ENCODE measurements at places on chromosomes 5 and 9.
A peak's percentile ranks its signal among the peaks of the same experiment; 100 is the strongest.

GRCh38 chr5:149853331-149853648 lies 91.3 kb downstream of the PDE6A start:
- no peak for DNase-seq

GRCh38 chr9:94875300-94876020 lies 149.0 kb downstream of the AOPEP start:
- DNase-seq: no peak

GRCh38 chr9:98172604-98173003 lies 19.8 kb downstream of the CORO2A start:
- DNase-seq: no peak

- DNase-seq: no peak
Observed at GRCh38 chr5:176521286-176521685, 15.9 kb downstream of the RNF44 start.

DNA sequence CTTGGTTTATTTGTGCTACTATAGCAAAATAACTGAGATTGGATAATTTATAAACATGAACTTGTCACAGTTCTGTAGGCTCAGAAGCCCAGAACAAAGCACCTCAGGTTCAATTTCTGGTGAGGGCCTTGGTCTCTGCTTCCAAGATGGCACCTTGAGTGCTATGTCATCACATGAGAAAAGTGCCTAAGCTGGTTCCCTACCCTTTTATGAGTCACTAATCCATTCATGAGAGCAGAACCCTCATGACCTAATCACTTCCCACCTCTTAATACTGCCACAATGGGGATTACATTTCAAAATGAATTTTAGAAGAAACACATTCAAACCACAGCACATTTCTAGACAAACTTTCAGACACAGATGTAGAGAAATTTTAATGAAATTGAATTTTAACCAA lies 98.2 kb upstream of the PRSS3 start:
- no peak for DNase-seq

DNA sequence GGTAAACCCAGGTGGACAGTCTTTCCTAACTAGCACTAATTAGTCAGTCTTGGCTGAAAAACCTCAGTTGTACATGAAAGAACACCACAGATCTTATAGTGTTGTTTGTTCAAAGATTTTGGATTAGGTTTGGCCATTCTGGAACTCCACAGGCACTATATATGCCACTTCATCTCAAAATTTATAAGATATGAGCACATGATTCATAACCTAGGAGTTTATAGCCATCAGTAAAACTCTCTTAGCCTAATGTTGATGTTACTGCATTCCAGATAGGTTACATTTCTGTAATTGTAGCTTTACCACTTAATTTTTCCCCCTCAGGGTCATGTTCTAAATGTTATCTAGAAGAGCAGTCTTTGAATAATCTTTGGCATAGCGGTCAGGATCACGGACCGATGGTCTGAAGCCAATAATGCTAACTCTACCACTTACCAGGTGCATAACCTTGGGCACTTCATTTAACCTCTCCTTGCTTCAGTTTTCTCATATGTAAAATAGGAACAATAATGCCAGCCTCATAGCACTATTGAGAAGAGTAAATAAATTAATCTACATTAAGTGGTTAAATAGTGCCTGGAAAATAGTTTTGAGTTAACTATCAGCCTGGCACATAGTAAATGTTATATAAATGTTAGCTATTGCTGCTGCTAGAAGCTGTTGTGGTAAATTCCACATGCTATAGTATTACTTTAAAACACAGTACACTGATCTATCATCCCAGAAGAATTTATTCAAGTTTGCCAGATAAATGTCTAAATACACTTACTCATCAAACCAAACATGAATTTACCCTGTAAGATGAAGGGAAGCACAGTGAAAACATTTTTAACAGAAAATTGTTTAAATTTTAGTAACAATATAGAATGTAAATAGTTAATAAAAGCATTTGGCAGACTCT lies 743.9 kb downstream of the NR2F1-AS1 start:
- DNase-seq: no peak

DNA sequence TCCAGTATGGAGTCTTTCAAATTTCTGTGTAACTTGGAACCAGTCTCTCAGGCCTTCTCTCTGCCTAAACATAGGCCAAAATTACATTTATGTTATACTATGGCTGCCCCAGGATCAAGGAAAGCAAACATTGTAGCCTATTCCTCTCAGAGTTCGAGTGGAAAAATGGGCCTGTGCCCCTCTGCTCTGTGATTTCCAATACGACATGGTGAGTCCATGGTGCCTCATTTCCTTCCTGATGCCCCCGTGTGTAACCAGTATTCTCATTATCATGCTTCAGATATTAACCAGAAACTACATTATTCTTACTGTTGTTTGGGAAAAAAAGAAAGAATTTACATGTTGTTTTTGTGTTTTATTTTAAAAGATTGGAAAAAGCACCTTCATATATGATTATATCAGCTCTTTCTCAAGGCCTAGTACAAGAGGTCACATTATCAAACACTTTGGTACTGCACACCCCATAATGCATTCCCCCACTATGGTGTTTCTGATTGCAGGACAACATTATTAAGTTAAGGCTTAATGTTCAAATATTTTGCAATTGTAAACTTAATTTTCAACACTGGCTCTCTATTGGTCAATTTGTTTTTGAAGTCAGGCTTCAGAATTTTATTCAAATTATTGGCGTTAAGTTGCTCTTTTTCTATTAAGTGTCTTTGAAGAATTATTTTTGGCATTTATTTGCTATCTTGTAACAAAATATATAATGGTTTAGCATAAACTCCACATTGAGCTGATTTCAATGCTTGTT lies 151.8 kb upstream of the SLC27A6 start:
- DNase-seq: no peak

GRCh38 chr5:83711982-83712601 lies 8.6 kb downstream of the HAPLN1 start:
- DNase-seq: peak; percentile 37

DNA sequence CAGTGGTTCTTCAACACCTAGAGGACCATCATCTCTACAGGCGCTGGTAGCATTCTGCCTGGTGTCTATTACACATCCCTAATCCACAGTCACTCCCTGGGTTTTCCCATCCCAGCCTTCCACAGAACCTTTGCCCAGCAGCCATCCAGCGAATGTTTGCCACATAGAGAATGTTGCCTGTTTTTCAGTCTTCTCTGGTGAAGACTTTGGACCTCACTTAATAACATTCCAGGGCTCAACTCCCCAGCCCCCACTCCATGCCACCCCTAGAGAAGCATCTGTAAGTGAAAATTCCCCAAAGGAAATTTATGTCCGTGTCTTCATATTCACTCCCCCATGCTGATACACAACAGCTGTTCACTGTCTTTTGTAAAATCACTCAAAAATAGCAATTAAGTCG lies 249.6 kb downstream of the AOPEP start:
- DNase-seq: no peak

DNA sequence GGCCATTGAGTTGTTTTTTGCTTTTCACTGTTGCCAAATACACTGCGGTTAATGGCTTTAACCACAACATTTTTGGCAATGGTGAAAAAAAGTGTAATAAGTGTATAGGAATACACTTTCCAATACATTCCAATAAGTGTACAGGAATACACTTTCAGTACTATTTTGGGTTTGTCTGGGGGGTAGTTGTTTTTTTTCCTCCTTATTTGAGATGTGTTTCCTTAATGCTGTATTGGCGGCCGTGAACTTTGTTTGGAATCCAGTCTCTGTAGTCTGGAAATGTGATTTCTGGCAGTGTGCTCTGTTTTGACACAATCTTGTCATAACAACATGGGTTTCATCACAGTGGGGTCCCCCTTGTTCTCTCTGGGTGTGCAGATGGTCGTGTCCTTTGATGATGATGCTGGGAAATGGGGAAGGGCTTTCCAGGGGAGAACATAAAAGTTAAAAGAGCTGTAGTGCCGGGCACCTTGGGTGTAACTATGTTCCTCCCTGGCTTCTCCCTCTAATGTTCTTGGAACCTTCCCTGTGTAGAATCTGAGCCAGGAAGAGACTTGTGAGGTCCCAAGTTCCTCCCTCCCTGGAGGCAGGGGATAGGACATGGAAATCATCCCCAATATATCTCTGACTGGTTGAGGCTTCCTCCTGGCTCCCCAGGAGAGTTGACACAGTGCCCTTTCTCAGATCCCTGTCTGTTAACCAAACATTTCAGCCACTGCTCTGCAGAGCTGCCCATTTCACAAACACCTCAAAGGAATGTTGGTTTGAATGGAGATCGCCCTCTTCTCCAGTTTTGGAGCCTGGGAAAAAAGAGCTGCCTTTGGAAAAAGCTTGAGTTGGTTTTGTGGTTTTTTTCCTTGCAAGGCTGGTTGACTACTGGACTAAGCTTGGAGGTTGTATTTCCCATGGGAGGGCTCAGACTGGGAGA lies 44.8 kb downstream of the RCL1 start:
- peak; percentile 14 for DNase-seq

GRCh38 chr9:130952065-130952762 lies 13.2 kb upstream of the FIBCD1 start:
- DNase-seq: no peak

- no peak for DNase-seq
Observed at GRCh38 chr9:110047955-110048402, 160.0 kb downstream of the C9orf152 start.

GRCh38 chr5:154244476-154244875 lies 53.9 kb downstream of the GALNT10 start:
- no peak for DNase-seq

- no peak for DNase-seq
Observed at GRCh38 chr9:15344191-15344590, 37.2 kb upstream of the TTC39B start.

DNA sequence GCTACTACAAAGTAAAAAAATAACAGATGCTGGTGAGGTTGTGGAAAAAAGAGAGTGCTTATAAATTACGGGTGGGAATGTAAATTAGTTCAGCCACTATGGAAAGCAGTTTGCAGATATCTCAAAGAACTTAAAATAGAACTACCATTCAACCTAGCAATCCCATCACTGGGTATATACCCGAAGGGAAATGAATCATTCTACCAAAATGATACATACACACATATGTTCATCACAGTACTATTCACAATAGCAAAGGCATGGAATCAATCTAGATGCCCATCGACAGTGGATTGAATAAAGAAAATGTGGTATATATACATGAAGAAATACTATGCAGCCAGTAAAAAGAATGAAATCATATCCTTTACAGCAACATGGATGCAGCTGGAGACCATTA lies 6.3 kb upstream of the TEX10 start:
- no peak for DNase-seq

- no peak for DNase-seq
Observed at GRCh38 chr9:92668746-92669526, 995 bp downstream of the IPPK start.

- no peak for DNase-seq
Observed at GRCh38 chr9:135588886-135589595, 27.5 kb downstream of the PAEP start.

DNA sequence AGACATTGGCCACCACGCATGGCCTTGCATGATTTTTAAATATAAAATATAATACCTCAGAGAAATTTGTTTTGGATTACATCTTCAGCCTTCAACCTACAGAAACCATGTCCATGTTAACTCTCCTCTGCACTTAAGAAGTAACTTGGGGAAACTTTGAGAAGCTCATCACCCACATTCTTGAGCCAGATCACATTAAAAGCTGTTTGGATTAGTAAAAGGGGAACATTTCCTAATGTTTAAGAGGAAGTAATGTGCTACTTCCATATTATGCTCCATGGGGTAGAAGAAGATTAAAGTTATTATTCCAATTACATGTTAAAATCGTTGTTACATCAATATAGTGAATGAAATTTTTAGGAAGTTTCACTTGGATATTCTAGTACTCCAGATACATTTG lies 10.4 kb upstream of the CEP120 start:
- no peak for DNase-seq

- DNase-seq: no peak
Observed at GRCh38 chr9:78023003-78023741, 8.4 kb downstream of the GNAQ start.

- no peak for DNase-seq
Observed at GRCh38 chr9:26754509-26755164, 138.0 kb downstream of the CAAP1 start.

DNA sequence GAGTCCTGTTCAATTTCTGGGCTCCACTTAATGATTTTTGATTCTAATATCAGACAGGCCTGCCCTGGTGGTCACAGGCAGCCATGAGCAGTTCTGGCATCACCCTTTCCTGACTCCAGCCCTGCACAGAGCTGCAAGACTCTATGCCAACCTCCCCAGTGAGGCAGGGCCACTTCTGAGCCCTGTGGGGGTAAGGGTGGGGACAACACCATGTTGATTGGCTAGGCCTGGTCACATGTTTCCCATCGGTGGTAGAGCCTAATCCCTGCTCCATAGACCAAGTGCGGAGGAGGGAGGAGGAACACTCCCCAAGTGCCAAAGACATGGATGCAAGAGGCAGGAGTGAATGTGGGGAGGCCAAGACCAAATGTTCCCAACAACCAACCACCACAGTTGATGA lies 134.6 kb downstream of the PHF2 start:
- no peak for DNase-seq

DNA sequence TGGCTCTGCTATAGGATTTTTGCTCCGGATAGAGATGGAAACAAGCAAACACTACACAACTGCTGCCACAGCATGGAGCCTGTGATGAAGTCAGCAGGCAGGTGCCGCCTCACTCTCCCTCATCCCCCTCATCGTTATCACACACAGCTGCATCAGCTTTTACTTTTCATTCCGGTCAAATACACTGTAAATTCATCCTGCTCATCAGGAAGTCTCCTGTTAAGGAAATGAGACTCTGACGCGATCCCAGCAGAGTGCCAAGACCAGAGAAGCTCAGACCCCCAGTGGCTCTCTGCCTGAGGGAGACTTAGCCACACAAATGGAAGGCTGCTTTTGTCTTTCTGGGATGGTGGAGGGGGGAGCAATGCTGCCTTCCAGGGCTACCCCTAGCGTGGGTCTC lies 270.2 kb downstream of the ELAVL2 start:
- no peak for DNase-seq

DNA sequence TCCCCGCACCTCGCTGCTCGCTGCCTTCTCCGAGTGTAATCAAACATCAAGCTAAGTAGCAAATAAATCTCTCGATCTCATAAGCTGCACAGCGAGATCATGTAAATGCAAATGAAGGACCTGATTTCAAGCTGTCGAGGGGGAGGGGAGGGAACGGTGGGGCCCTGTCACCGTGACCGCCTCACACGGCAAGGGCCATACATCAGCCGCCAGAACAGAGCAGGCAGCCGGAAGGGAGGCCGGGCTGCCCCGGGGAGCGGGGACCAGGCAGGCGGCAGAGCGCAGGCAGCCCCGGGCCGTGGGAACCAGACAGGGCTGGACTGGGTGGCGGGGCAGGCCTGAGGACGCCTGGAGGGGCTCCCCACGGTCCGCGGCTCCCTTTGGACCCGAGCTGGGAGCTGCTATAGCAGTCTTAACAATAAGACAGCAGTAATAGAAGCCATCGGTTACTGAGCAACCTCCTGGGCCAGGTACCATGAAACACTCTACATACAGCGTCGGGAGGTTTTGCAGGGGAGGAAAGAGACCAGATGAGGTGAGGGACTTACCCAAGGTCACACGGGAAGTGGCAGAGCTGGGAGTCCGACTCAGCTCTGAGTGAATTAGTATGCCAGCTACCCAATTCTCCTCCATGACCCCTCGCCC lies 76.8 kb downstream of the CFAP77 start:
- DNase-seq: no peak

Measured in globus pallidus (tissue), 1 donor.